ENCODE measurements at places on chromosomes 3 and 15.

DNA sequence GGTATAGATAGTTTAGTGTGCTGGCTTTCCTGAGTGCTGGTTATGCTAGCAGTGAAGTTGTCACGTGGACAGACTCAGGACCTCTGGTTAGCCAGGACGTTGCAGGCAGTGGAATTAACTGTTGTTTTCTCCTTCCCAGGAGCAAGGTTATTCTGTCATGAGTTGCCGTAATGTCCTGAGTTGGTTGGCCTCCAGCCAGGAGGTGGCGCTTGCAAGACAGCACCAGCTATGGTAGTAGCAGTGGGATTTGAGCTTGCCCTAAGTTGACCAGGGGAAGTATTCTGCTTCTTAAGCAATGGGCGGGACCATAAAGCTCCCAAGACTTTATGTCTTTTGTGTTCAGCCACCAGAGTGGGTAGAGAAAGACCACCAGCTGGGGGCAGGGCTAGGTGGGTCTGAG is 240.7 kb upstream of the DNAJC19 start:
- no peak overlapping the region for H3K4me3 ChIP-seq
- no peak for DNase-seq
- H3K4me1 ChIP-seq: no peaks in the 10 kb centered on the region

DNA sequence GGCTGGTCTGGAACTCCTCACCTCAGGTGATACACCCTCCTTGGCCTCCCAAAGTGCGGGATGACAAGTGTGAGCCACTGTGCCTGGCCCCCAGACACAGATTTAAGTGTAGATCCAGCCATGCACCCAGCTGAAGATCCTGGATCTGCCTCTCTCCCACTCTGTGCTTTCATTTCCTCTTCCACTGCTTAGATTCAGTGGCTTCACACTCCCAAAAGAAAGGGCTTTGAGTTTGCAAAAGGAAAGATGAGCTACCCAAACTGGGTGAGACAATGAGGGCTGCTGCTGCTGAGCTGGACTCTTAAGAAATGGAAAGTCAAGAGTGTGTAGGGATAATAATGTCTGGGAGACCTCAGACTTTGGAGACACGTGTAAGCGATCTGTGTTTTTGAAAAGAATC is 45.5 kb downstream of the ISG20 start:
- H3K27me3 ChIP-seq: peaks cover 4% of the 10 kb centered on the region
- DNase-seq: no peak
- no peak overlapping the region for H3K27ac ChIP-seq
- no peaks in the 10 kb centered on the region for H3K36me3 ChIP-seq

- H3K36me3 ChIP-seq: no peaks in the 10 kb centered on the region
- DNase-seq: no peak
- no peak overlapping the region for H3K27ac ChIP-seq
- no peaks in the 10 kb centered on the region for H3K27me3 ChIP-seq
- no peak overlapping the region for H3K4me3 ChIP-seq
- H3K4me1 ChIP-seq: no peaks in the 10 kb centered on the region
Observed at GRCh38 chr3:73706771-73707170, 82.0 kb upstream of the PDZRN3 start.

DNA sequence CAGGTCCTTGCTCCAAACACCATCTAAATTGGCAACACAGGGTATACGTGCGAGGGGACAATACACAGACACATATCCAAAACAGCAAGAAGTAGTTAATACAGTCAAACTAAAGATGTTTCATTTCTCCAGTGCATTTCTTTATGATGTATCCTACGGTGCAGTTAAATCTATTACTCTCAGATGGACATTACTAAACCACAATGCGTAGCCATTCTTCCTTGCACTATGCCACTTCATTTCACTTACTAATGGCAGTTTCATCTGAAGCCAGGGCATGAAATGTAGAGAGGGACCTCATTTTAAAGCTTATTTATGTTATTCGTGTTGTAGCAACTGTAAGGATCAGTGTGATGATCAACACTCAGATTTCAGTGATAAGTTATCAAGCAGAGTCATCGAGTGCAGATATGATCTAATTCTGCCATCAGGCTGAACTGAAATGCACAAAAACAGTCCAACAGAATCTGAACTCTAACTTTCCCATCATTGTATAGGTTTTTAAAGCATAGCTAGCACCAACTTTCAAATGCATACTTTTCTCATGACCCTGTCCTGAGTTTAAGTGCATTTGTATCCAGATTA is 14.5 kb downstream of the TNIK start:
- no peak for DNase-seq
- H3K36me3 ChIP-seq: no peaks in the 10 kb centered on the region
- H3K27me3 ChIP-seq: no peaks in the 10 kb centered on the region
- H3K4me1 ChIP-seq: no peaks in the 10 kb centered on the region
- no peak overlapping the region for H3K4me3 ChIP-seq

All from breast epithelium (tissue), 4 donors.